ENCODE measurements at places on chromosomes 2 and 18.

GRCh38 chr18:70421471-70422390 is 132.9 kb downstream of the SOCS6 start:
- DNase-seq: no peak

GRCh38 chr2:214631406-214631805 is 178.1 kb downstream of the BARD1 start:
- DNase-seq: no peak

- no peak for DNase-seq
These were observed 117.1 kb downstream of the ZNF521 start for GRCh38 chr18:25234740-25235345.

DNA sequence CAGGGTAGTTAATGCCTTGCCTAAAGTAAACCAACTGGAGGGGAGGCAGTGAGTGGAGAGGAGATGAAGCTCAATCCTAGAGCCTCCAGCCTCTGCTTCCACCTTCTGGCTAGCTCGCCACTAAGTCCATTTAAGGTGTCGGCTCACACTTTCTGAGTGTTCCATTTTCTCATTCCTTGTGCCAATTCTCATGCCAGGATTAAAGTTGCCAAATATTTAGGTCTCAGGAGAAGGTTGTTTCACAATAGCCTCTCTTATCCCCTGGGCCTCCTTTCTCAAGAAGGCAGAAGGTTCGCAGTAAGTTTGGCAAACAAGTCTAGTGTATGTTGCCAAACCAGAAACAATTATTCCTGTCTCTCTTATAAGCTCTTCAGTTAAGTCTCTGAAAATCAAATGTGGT is 57.2 kb downstream of the TACR1 start:
- DNase-seq: no peak

GRCh38 chr2:199693861-199694260 is 157.1 kb downstream of the FTCDNL1 start:
- no peak for DNase-seq

DNA sequence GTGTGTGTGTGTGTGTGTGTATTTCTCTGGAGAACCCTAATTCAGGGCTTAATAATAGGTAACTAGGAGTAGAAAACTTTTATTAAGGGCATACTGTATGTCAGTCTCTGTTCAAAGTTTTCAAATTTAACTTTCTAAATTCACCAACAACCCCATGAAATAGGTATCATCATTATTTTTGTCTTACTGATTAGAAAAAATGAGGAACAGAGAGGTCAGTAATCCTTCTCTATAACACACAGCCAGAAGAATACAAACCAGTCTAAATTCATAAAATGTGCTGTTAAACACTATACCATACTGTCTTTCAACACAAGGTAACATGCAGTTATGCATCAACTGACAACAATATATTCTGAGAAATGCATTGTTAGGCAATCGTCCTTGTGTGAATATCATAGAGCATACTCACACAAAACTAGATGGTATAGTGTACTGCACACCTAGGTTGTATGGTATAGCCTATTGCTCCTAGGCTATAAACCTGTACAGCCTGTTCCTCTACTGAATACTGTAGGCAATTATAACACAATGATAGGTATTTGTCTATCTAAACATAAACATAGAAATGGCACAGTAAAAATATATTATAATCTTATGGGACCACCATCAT is 143.1 kb downstream of the PTH2R start:
- DNase-seq: no peak

DNA sequence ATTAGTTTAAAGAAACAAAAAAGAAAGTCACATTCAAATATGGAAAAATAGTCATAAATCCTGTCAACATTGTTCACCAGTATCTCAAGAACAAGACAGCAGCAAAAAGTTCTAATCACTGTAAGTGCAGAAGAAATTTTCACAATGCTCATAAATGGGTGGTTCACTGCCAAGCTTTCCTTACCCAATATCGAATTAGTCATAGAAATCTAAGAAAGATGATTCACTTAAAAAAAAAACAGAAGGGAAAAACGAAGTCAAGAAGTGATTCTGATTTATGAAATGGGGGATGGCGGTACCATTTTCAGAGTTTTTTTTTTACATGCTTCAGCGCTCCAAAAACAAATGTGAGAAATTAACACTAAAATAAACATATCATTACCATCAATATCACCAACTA is 156.7 kb downstream of the EXOC6B start:
- DNase-seq: no peak
